Naive thymus-derived CD8-positive, alpha-beta T cell (primary cell): ENCODE measurements at places on chromosomes 2 and 18. TPM values are rescaled to one million over a fixed set of nuclear protein-coding genes. Genes with fewer than 3 reads are reported as not detected.

The IL1A gene
- not detected for total RNA-seq

The PLGLB1 gene
- total RNA-seq: 21.0 TPM

The MFSD2B gene
- 0.44 TPM for total RNA-seq

The AQP12A gene
- total RNA-seq: not detected

The UGT1A8 gene
- not detected for total RNA-seq

The SLC23A3 gene
- total RNA-seq: 2.7 TPM

The CNGA3 gene
- total RNA-seq: not detected

The CYP27A1 gene
- 0.49 TPM for total RNA-seq

DNA sequence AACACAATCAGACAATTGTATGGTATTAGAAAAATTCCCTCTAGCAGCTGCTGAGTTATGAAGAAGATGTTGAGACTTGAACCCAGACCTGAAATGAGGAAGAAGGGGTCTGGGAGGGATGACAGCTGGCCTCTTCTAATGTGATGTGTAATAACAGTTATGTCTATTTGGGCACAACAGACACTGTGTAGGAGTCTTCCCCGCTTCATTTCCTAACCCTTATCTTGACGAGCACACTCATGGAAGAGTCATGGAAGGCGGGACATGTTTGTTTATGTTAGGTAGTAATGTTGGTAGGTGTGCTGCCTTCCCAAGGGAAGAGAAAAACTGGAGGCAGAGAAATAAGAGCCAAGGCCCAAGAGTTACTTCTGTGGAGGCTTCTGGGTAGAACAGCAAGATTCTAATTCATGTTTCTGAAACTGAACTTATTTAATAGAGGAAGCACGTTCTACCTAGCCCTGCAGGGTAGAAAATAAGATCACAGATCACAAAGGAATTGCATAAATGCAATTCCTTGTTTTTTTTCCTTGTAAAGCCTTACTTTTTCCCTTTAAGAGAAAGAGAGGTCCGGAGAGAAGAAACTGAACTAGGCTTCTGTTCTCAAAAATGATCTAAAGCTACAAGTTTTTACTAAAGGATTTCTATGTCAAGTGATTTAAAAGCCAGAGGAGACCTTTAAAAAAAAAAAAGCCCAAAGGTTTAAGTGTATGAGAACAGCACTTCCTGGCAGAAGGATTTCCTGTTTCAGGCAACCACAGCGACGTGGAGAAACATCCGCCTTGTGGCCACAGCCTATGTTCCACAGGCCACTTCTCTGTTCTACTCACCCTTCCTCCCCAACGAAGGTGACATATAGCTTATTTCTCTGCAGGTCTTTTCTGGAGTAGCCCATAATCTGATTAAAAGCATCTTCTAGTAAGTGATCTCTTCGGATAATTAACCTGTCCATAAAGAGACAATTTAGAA, 68.5 kb upstream of the STK17B start:
- DNase-seq: peak; percentile 87

GRCh38 chr2:237576974-237577373, 10.6 kb downstream of the PRLH start:
- no peak for DNase-seq

GRCh38 chr18:62131301-62131909, 55.5 kb downstream of the PIGN start:
- DNase-seq: peak; percentile 55

GRCh38 chr2:107627164-107627563, 199.5 kb upstream of the RGPD4 start:
- no peak for DNase-seq

- no peak for DNase-seq
These were observed 43.7 kb upstream of the RIT2 start for GRCh38 chr18:43159086-43159770.

- DNase-seq: no peak
These were observed 980 bp upstream of the SPTBN1 start for GRCh38 chr2:54455131-54455562.

DNA sequence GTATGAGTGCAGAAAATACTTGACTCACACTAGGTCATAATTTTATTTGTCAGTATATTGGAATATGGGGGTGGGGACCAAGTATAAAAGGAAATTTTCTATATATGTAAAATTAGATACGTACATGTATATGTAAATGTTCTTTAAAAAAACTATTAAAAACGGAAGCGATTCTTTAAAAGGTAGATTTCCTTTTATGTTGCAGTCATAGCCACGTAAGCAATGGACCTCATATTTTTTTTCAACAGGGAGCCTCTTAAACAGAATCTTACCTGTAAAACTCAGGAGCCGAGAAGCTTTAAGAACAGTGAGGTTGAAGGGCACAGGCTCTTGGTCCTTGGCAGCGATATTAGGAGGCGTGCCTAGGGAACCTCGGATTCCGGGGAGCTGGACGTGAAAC, 3.3 kb downstream of the RHBDD1 start:
- no peak for DNase-seq

DNA sequence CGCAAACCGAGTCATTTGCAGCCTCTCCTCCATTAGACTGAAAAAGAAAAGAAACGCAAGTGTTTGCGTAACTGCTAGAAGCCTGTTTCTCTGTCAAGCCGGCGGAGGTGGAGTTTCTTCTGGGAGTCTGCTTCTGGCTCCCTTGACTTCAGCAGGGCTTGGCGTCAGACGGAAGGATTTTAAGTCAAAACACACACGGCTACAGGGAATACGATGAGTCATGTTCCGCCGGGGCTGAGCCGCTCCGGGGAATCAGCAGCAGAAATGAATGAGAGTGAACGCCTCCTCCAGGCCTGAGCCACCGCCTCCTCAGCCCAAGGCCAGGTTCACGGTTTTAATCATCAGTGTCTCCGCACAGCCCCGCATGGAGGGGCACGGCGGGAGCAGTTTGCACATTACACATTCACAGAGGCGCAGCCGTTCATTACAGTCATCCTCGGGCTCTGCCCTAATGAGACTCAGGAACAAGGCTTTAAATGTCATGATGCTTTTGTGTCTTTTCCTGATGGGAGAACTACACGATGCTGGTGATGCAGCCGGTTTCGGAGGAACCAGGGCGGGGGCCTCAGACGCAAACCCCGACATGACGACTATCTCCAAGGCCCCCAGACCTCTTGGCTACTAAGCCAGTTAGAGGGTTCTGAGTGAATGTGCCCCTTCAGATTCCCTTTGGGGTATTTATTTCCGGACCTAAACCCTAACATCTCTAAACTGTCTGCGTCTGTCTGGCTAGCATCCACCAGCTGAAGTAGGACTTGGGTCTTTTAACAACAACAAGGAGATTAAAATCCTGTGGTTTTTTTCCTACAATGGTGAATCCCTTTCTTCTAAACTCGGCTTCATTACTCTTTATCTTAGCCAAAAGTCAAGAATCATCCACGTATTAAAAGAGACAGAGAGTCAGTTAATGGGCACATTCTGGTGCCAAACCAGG, 11.1 kb upstream of the SCG2 start:
- no peak for DNase-seq

DNA sequence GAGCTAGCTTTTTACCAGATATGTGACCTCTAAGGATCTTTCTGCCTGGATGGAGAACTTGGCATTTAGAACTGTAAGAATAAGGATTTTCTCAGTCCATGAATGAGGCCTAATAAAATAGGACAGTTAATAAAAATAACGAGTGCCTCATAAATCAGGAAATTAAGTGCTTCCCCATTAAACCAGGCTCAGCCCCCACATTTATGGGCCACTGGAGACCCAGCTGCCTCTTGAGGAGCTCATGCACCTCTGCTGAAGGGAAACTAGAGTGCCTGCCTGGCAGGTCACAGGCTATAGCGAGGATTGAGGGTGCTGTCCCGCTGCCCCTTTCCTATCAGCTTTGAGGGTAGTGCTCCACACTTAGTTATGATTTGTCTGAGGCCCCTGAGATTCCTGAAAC, 158.0 kb downstream of the ALK start:
- DNase-seq: no peak

GRCh38 chr2:119788752-119789151, 29.0 kb downstream of the PTPN4 start:
- no peak for DNase-seq

DNA sequence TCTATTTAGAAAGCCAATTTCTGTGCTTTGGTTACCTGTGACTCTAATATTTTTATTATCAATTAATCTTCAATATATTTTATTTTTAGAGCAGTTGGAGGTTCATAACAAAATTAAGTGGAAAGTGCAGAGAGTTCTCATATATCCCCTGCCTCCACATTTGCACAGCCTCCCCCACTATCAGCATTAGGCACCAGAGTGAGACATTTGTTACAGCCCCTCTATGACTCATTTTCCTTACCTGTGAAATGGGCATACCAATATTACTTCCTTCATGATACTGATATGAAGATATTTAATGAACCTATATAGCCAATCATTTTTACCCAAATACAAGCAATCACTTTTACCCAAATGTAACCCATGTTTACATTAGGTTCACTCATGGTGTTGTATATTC, 34.0 kb upstream of the CYTIP start:
- no peak for DNase-seq

- no peak for DNase-seq
These were observed 107.9 kb downstream of the B3GNT2 start for GRCh38 chr2:62303788-62304187.

DNA sequence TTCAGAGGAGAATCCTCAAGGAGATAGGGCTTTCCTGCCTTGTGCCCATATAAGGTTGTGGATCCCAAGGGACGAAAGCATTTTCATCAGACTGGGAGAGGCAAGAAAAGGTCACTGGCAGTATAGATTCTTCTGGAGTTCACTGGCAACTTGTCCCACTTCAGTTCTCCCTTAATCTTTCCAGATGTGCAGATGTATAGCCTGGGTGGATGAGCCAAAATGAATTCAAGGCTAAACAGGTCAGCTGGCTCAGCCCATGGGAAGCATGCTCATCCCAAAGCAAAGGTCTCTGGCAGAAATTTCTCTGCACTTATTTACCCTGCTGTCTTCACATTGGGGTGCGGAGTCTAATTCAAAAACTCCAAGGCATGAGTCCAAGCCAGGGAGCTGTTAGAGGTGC, 148.9 kb upstream of the TNP1 start:
- DNase-seq: no peak

GRCh38 chr18:36527740-36528455, 230.4 kb downstream of the FHOD3 start:
- DNase-seq: no peak

GRCh38 chr2:170254293-170254732, 76.4 kb downstream of the MYO3B start:
- no peak for DNase-seq

DNA sequence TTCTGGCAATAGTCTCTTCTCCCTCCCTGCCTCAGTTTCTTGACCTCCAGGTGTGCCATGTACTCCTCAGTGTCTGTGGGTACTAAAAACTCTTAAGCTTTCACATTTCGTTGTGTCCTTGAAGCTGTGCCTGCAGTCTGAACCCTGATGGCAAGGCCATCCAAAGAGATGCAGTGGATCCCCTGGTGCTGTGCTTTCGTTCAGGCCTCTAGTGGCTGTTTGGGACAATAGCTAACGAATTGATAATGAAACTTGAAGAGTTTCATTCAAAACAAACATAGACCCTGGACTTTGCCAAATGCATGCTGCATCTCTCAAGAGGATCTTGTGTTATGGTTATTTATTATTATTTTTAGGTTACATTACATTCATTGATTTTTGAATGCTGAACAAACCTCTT, 523.1 kb upstream of the FSIP2 start:
- DNase-seq: no peak

DNA sequence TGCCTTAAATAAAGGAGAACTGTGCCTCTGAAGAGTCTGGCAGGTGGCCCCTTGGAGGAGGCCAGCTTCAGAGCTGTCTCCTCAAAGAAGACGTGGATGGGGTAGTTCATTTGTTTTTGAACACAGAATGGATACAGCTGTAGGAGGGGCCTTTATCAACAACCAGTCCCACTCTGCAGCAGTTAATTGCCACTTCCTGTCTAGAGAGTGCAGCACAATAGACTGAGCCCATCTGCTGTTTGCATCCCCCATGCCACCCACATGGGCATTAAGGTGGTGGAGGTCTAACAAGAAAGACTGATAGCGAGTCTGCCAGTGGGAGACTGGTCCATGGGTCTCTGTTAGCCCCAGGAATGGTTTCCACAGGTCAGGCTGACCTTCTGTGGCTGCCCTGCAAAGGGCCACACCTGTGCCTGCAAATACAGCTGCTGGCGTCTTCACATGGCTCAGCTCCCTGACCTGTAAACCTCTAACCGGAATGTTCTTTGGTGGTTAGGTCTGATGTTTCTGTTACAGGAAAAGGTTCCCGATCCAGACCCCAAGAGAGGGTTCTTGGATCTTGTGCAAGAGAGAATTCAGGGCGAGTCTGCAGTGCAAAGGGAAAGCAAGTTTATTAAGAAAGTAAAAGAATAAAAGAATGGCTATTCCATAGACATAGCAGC, 153.3 kb upstream of the ITGA6 start:
- DNase-seq: no peak

DNA sequence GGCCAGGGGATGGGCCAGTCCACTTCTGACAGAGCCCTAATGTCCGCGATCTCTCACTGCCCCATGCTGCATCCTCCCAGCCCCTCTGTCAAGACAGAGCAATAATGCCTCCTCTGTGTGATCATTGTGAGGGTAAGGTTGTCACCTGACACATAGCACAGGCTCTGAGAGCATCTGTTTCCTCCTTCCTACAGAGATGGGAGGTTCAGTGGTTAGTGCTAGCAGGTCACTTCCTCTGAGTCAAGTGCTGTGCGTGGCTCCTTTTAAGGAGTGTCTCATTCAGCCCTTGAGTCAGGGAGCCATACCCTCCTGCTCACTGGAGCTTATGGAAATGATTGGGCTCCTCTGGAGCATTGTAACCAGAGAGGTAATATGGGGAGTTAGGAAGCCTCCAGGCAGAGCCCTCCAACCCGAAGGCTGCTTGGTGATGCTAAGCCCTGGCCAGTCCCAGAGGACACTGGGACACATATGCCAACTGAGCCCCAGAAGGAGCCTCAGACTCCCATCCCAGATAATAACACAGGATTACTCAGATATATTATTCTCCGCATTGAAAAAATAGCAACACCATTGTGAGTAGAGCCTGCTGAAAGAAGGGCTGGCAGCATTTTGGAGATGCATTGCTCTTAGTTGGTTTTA, 189.0 kb downstream of the GALNT1 start:
- DNase-seq: no peak

DNA sequence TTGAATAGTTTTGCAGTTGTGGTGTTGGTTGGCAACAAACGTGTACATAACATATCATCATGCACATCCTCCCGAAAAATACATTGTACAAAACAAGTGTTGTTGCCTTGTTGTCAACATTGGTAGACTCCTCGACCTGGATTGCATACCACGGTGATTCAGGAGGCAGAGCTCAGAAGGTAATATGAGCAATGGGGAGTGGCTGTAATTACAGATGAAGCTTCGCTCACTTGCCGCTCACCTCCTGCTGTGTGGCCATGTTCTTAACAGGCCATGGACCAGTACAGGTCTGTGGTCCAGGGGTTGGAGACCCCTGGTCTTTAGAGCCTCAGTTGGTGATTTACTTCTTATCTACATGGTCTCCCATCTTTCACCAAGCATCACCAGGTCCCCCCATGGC, 1423.2 kb upstream of the NXPH2 start:
- no peak for DNase-seq
